ENCODE measurements at places on chromosomes 11 and 22.

GRCh38 chr11:35947437-35947836, 3.6 kb downstream of the LDLRAD3 start:
- DNase-seq: no peak

- no peak for DNase-seq
Measured at GRCh38 chr11:30859669-30860068, 273.5 kb upstream of the MPPED2 start.

DNA sequence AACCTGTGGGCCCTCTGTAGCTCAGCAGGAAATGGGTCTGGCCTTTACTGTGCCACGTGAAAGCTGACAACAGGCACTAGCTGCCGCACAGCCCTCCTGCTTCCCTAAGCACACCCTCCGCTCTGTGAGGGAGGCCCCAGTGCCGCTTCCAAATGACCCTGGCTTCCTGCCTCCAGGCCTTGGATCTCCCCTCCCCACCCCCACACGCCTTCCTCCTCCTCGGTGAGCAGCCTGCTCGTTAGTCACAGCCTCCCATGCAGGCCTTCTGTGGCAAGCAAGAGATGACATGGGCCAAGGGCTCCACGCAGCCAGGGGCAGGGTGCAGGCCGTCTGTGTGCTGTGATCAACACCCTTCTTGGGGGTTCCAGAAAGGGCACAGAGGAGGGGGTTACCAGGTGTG, 15.3 kb upstream of the RASL10A start:
- peak; percentile 80 for DNase-seq

GRCh38 chr22:36823186-36823839, 6.5 kb upstream of the PVALB start:
- DNase-seq: peak; percentile 76

DNA sequence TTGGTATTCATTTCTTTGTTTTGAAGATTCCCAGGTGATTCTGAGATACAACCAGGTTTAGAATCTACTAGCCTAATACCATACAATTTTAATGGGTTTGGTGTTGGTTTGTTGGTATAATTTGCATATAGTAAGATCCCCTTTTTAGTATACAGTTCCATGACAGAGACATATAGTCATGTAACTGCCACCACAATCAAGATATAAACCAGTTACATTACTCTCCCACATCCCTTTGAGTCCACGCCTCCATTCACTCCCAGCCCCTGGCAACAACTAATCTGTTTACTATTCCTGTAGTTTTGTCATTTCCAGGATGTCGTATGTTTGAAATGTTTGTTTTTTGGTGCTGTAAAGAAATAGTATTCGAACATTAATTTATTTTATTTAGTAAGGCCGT, 4.3 kb downstream of the ASRGL1 start:
- DNase-seq: no peak

- DNase-seq: peak; percentile 74
Measured at GRCh38 chr11:75184757-75185425, 34.0 kb downstream of the SLCO2B1 start.

GRCh38 chr11:75667255-75667830, 1.5 kb downstream of the MAP6 start:
- DNase-seq: peak; percentile 38

- DNase-seq: no peak
Measured at GRCh38 chr11:76067099-76067498, 139.2 kb downstream of the WNT11 start.

GRCh38 chr11:44916331-44916730, 34.4 kb downstream of the TP53I11 start:
- DNase-seq: no peak

- DNase-seq: no peak
Measured at GRCh38 chr11:59076876-59077571, 9.1 kb upstream of the GLYATL1B start.

GRCh38 chr11:57425565-57426438, 1.1 kb downstream of the SLC43A3 start:
- peak; percentile 18 for DNase-seq

DNA sequence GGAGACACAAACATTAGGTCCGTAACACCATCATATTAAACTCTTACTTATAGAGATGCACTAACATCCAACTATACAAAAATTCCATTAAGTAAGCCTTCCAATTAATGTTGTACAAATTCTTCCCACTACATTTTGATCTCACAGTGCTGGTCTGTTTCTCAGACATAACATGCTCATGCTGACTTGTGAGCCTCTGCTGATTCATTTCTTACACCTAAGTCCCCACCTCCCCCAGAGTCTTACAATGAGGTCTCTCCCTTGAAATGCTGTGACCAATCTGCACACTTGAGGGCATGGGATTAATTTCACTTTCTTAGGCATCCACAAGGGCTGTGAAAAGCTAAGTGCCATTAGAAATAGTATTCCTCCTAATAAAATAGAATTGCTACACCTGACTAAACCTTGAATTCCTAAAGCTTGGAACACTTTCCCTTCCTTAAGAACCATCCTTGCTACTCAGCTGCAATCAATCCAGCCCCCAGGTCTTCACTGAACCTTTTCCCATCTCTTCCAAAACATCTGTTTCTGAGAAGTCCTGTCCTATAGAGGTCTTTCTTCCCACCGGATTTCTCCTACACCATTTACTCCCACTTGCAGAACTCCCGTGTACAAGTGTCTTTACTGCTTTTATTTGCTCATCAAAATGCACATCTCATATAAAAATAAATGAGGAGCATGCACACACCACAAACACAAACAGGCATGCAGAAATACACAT, 2.0 kb downstream of the HBG1 start:
- DNase-seq: no peak

GRCh38 chr22:20249797-20250354, 18.2 kb downstream of the RTN4R start:
- DNase-seq: no peak
